ENCODE measurements at places on chromosomes 2 and 18.
A peak's percentile ranks its signal among the peaks of the same experiment; 100 is the strongest.

- peak; percentile 52 for DNase-seq
Observed at GRCh38 chr2:176454893-176455815, 185.9 kb downstream of the MTX2 start.

- DNase-seq, result no peak
Observed at GRCh38 chr2:231212329-231212845, 14.0 kb downstream of the ARMC9 start.

- DNase-seq, result no peak
Observed at GRCh38 chr18:49652881-49653724, 91.2 kb downstream of the LIPG start.

GRCh38 chr18:24567199-24567598 lies 106.8 kb downstream of the HRH4 start:
- no peak for DNase-seq

GRCh38 chr18:25594351-25594750 lies 242.4 kb upstream of the ZNF521 start:
- DNase-seq, result no peak

GRCh38 chr2:375270-375955 lies 87.5 kb upstream of the ALKAL2 start:
- DNase-seq, result peak; percentile 16

DNA sequence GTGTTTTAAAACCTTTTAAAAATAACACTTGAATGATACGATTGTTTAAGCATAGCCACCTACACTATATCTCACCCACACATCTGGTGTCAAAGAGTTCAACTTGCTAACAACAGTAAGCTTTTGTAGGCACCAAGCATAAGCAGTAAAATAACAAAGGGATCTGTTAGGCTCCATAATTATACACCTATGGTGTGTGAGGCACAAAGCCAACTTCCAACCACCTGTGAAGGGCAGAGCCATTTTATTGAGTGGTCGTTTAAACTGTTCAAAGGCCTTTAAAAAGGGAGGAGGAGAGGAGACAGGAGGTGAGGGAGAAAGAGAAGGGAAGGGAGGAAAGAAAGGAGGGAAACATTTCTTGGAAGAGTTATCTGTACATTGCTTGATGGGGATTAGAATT lies 27.9 kb downstream of the NEMP2 start:
- no peak for DNase-seq

- DNase-seq, result no peak
Observed at GRCh38 chr18:79989195-79989497, 783 bp upstream of the TXNL4A start.

- no peak for DNase-seq
Observed at GRCh38 chr2:241575624-241576292, 17.2 kb downstream of the BOK start.

DNA sequence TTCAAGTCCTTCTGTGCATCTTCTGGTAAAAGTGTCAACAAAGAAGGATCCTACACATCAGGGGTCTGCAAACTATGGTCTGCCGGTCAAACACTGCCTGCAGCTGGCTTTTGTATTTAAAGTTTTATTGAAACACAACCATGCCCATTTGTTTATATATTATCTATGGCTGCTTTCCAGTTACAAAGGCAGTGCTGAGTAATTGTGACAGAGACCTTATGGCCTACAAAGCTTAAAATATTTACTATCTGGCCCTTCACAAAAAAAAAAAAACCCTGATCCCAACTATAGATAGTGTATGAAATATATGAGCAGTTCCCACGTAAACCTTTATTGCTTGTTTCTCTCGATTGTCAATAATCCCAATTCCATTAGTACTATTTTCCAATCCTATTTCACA lies 101.4 kb downstream of the RBMS1 start:
- DNase-seq, result no peak

Measured in hippocampal formation (tissue), 2 donors.